NCI-H774 (cell line): ENCODE measurements at places on chromosomes 4 and X.
A peak's percentile ranks its signal among the peaks of the same experiment; 100 is the strongest.

DNA sequence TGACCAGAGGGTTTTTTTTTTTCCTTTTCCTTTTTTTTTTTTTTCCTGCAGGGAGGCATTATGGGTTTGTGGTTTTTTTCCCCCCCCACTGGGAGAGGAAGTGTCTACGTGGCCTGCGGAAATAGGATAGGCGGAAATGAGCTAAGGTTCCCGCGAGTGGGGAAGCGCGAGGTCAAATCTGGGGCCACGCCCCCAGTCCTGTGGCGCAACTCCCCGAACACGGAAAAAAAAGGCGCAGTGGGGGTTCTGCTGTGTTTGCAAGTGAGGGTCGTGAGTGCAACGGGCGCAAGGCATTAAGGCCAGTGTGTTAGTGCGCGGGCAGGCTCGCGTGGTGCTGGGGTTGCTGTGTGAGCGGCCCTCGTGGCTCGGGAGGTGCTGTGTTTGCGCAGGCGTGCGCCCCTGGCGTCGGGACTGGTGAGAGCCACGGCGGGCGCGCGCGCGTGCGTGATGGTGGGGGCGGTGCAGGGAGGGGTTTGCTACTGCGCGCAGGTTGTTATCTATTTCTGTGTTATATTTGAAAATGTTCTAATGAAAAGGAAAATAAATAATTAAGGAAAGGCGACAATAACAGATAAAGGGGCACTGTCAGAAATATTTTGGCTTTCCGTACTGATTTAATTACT, 685 bp upstream of the MORF4L2 start:
- peak; percentile 57 for DNase-seq

GRCh38 chr4:25913056-25913850, 767 bp upstream of the SMIM20 start:
- DNase-seq = no peak

DNA sequence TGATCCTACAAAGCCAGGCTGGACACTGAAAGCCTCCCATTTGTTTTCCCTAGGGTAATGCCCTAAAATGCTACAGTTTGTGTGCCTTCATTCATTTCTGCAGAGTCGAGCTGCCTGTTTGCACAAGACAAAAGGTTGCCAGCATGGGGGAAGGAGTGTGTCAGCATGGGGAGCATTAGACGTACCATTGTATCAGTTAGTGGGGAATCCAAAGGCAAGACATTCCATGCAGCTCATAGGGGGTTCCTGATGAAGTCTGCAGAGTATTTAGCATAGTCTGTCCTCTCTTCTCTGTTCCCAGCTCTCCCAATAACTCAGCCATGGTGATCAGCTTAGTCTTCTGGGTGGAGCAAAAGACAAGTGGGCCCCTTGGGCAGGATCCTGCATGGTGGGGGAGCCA, 276.9 kb upstream of the PCDH7 start:
- no peak for DNase-seq

- no peak for DNase-seq
These were observed 35.6 kb downstream of the INTS6L start for GRCh38 chrX:135556055-135556454.

- no peak for DNase-seq
These were observed 26.6 kb downstream of the ZRSR2 start for GRCh38 chrX:15816886-15817285.

- DNase-seq = no peak
These were observed 6.7 kb downstream of the SULT1B1 start for GRCh38 chr4:69753686-69754085.

DNA sequence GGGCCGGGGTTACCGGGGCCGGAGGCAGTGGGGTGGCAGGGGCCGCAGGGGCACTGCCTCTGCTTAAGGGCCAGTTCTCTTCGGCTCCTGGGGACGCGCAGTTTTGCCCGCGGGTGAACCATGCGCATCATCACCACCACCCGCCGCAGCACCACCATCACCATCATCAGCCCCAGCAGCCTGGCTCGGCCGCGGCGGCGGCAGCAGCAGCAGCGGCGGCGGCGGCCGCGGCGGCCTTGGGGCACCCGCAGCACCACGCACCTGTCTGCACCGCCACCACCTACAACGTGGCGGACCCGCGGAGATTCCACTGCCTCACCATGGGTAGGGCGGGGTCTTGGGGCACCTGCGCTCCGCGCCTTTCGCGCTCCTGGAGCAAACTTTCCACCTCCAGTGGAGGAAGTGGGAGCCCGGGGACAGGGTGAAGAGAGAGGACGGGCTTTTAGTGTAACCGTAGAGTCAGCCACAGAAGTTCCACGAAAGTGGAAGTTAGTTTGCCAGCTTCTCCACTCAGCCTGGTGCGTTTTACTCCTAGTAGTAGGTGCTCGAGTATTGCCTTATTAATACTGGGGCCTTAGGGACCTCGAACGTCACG, 729 bp downstream of the GSX2 start:
- DNase-seq = no peak

- no peak for DNase-seq
These were observed 54.2 kb downstream of the ENOX2 start for GRCh38 chrX:130848763-130849162.

DNA sequence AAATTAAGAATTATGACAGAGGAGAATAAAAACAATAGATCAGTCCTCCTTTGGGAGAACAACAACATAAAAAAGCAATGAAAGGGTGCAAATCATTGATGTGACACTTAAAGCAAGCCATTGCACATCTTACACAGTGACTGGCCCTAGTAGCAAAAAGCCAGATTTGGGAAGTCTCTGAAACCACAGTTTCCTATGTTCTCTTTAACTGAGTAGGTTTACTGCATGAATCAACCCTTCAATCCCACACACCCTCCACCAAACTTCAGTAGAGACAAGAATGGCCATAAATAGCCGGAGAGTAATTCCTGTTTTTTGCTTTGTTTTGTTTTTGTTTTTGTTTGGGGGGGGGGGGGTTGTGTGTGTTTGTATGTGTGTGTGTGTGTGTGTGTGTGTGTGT, 180.8 kb downstream of the VEGFC start:
- DNase-seq = no peak

DNA sequence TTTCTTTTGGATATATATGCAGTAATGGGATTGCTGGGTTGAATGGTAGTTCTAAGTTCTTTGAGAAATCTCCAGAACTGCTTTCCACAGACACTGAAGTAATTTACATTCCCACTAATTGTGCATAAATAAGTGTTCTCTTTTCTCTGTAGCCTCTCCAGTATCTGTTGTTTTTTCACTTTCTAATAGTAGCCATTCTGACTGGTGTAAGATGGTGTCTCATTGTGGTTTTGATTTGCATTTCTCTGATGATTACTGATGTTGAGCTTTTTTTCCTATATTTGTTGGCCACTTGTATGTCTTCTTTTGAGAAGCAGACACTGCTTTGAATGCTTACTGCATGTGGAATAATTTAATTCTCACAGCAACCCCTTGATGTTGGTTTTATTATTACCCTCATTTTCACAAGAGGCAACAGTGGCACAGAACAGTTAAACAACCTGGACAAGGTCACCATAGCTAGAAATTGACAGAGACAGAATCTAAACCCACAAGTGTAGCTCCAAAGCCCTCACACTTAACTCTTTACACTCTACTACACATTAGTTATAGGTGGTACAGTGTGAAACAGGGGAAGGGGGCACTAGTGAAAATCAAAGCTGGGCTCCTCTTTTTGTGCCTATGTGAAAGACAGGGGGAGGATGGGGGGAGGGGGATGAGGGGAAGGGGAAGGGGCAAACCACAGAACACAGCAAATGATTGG, 96.1 kb downstream of the REELD1 start:
- DNase-seq = no peak

DNA sequence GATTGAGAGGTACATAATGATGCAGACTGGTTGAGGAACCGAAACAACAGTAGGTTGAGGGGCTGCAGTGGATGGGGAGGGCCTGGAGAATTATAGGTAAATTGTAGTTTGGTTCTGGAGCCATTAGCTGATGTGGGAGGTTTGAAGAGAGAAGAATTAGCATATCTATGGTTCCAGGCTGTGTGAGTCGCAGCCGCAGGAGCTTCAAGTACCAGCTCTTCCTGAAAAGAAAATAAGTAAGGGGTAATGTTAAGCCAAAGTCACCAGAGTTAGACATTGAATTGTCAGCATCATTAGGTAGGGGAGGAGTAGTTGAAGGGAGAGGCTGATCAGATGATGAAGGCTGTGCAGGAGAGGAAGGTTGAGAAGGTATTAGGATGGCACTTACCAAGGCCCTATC, 29.5 kb downstream of the PF4 start:
- DNase-seq = no peak

DNA sequence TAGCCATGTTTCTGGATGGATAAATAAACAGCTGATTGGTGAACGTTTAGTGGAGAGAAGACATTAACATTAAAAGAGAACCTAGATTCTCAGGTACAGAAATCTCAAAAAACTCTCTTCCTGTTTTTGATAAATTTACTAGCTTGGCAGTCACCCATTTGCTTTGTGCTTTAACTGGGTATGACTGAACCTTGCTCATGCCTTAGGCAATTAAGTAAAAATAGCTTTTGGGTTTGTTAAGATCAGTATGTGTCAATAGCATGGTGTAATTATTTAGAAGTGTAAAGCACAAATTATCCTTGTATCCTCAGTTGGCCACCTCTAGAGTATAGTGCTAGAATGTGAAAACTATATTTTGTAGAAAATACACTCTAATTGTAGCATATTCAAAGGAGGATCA, 200.0 kb downstream of the CFAP299 start:
- DNase-seq = no peak

DNA sequence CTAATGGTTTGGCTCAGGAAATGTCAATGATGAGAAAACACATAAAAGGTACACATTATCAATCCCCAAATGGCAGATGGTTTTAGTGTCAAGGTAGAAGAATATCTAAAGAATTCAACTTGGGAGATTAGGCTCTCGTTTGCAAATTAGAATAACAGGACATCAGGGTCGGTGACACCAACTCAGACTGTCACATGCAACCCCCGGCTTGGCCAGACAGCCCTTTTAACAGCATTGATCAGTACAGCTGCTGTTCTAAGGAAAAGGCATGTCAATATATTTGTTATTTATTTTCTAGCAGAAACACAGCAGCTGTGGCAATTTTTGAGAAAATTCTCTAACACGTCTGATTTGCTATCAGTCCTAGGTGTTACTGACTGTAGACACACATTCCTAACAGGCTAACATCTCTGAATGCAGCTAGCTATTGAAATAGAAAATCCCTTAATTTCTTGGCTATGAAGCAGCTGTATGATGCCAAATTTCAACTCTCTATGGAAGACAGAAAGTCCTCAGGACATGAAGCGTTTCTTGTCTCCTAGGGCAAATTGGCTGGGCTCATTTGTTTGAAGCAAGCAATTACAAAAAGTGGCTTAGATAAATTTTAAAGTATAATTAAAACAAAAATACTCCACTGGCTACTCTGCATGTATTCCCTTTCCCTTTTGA, 269.0 kb upstream of the CXXC4 start:
- no peak for DNase-seq

DNA sequence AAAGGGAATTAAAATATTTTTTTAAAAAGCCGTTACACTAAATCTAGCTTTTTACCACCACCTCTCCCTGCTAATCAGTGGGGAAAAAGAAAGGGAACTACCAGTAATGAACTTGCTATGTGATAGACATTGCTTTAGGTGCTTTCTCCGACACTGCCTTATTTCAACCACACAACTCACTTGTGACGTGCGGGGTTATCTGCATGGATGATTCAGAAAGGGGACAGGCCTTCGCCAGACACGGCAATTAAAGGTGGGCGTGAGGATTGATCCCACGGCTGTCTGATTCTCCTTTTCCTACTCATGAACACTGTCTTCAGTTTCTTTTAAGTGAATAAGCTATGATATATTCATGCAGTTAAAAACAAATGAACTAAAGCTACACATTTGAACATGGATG, 882 bp upstream of the CXCR3 start:
- no peak for DNase-seq

DNA sequence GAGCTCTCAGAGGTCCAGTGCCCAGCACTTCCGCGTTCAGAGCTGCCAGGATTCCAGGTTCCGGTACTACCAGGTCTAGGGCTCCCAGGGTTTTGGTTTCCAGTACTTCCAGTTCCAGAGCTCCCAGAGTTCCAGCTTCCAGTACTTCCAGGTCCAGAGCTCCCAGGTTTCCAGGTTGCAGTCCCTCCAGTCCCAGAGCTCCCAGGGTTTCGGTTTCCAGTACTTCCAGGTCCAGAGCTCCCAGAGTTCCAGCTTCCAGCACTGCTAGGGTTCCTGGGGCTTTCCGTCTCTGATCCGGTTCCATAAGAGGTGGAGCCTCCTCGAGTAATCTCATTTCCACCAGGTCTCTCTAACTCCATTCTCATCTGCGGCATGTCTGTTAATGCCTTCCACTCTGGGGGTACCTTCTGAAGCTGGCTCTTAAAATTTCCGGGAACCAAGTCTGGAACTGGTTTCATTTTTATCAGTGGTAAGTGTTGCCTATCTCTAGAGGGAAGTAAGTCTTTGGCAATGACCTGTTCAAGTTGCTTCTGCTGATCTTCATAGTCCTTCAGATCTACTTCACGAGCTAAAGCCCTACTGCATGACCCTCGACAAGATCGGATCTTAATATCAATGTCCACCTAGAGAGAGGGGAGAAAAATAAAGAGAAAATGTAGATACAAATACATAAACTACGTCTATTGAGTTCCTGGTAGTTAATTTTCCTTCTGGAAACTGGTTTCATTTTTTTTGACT, 4.1 kb downstream of the FGA start:
- no peak for DNase-seq

GRCh38 chr4:116118221-116118620, 967.2 kb downstream of the TRAM1L1 start:
- DNase-seq = no peak

DNA sequence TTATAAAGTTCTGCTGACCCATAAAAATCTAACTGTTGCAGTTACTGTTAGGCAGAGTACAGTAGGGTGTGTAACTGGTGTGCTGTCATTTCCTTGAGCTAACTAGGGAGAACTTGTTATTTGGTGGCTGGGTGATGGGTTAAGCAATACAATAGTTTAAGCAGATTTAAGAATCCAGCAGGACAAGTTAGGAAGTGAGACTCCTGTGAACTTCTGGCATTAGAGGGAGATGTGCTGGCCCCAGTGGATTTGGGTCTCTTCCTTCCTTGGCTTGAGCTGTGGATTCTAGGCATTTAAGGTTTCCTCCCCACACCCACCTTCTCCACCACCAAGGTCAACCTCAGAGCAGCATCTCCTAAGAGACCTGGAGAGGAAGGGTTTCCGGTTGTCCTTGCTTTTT, 70.5 kb downstream of the CLCN5 start:
- DNase-seq = no peak

- DNase-seq = no peak
These were observed 178.7 kb downstream of the DCTD start for GRCh38 chr4:182738283-182739047.

GRCh38 chr4:54400802-54401201, 171.7 kb downstream of the PDGFRA start:
- DNase-seq = no peak

GRCh38 chr4:183596067-183596757, 62.8 kb downstream of the RWDD4 start:
- DNase-seq = no peak
